ENCODE measurements at places on chromosomes 3 and 15.

GRCh38 chr15:92803852-92804609, 96.1 kb upstream of the CHD2 start:
- DNase-seq: peak; percentile 81

DNA sequence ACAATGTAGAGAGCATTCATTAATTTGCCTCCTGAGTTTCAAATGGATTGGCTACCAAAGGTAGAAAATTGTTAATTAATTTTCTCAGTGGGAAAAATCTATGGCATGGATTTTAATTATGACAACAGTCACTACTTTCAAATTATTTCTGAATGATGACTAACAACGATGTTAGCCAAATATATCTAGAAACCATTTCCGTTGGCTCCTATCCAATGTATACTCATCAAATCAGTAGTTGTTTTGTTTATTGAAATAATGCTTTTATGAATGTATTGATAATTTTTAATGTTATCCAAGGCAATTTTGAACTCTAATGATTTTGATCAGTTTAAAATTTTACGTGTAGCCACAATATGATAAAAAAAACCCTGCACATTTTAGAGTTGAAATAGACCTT, 333.4 kb downstream of the NAALADL2 start:
- no peak for DNase-seq

GRCh38 chr3:196987022-196987421, 18.4 kb upstream of the PIGZ start:
- no peak for DNase-seq

- DNase-seq: no peak
Measured at GRCh38 chr3:105458518-105459215, 92.0 kb downstream of the ALCAM start.

- no peak for DNase-seq
Measured at GRCh38 chr3:187946163-187946691, 201.0 kb upstream of the BCL6 start.

- no peak for DNase-seq
Measured at GRCh38 chr3:64905906-64906410, 218.2 kb upstream of the ADAMTS9 start.

DNA sequence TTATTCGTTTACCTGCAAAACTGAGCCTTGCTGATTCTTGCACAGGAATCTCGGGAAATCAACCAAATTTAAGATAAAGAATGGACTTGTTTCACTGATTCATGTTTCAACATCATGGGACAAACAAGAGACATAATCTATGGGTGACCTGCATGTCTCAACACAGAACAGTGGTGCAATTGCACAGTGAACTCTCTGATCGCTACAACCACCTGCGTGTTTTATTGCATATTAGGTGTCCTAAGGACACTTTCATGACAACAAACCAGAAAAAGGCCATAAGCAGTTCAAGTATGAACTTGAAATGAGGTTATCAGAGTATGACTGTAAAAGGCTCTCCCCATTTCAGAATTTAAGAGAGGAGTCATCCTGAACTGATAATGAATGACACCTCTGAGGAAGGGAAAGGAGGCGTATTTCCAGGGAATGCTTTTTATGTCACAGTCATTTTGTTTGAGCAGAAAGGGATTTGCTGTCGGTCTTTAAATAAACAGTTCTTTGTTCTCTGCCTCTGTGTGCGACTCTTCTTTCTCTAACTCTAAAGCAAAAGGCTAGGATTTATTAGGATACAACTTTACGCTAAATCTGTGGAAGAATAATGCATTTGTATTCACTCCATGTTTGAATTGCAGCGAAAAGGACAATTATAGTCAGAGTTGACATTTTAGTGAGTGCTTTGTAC, 167.2 kb downstream of the RBMS3 start:
- no peak for DNase-seq

DNA sequence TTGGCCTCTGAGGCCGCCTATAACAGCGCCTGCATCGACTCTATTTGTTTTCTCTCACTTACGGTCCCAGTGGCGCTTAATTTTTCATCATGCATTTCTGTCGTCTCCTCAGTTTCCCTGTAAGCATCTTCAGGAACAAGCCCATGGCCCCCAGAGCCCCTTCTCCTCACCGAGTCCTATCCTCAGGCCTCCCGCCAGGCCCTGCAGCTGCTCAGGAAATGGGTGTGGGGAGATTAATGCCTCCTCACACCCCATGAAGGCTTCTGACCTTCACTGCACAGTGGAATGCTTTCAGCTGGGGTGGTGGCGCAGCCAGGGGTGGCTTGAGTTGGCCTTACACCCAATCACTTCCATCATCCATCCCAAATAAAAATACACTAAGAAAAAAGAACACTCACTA, 260.4 kb downstream of the FAM43A start:
- no peak for DNase-seq

DNA sequence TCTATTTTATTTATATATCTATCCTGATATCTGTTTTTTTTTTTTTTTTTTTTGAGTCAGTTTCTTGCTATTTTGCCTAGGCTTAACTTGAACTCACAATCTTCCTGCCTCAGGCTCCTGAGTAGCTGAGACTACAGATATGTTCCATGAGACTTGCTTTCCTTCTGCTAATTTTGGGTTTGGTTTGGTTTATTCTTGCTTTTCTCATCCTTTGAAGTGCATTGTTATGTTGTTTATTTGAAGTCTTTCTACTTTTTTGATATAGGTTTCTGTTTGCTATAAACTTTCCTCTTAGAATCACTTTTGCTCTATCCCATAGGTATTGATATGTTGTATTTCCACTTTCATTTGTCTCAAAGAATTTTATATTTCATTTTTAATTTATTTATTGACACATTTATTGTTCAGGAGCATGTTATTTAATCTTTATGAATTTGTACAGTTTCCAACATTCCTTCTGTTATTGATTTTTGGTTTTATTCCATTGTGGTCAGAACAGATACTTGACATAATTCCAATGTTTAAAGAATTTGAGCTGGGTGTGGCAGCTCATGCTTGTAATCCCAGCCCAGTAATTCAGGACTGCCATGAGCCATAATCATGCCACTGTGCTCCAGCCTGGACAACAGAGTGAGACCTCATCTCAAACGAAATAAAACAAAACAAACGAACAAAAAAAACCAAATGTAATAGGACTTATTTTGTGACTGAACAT, 62.3 kb upstream of the PLSCR4 start:
- DNase-seq: no peak

DNA sequence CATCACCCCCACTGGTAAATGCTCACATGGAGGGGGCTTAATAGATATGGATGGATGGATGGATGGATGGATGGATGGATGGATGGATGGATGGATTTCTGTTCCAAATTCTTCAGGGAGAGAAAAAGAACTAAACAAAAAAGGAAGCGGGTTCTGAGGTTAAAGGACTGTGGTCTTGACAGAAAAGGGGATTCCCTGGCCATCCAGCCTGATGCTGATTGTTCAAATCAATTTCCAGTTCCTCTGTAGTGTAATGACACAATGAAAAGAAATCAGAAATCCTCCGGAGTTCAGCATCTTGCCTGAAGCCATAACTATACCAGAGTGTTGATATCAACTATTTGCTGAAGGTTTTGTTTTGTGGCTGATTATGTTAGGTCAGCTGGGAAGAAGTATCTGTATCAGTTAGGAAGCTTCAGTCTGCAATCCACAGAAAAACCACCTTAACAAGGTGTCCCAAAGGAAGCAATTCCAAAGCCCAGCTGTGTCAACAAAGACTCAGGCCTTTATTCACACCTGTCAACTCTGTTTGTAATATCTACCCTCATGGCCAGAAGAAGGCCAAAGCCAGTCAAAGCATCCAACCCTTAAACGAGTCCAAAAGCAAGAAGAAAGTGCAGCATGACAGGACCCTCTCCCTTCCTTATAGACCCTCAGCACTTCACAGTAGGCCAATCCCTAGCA, 24.5 kb upstream of the RASA2 start:
- DNase-seq: no peak

GRCh38 chr15:91422797-91423196, 322.7 kb downstream of the SV2B start:
- no peak for DNase-seq

DNA sequence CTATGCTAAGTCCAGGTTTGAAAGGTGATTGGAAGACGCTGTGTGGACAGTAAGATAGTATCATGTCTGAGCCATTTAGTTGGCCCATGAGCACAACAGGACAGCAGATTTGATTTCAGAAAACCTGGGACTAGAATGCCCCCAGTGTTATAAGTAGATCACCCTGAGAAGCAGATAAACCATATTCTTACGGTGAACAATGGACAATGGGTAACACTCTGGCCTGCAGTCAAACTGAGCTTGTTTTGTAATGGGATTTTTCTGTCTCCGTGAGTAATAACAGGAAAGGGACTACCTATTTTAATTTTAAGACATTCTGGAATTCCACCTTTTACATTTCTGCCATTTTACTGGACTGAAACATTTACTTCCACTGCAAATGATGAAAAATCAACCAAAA, 71.5 kb downstream of the LDHAL6B start:
- DNase-seq: no peak

- DNase-seq: no peak
Measured at GRCh38 chr15:60923925-60924324, 305.2 kb downstream of the RORA start.

- DNase-seq: no peak
Measured at GRCh38 chr3:38843898-38844297, 27.9 kb upstream of the SCN10A start.

- DNase-seq: no peak
Measured at GRCh38 chr15:82111918-82112317, 66.1 kb upstream of the MEX3B start.

DNA sequence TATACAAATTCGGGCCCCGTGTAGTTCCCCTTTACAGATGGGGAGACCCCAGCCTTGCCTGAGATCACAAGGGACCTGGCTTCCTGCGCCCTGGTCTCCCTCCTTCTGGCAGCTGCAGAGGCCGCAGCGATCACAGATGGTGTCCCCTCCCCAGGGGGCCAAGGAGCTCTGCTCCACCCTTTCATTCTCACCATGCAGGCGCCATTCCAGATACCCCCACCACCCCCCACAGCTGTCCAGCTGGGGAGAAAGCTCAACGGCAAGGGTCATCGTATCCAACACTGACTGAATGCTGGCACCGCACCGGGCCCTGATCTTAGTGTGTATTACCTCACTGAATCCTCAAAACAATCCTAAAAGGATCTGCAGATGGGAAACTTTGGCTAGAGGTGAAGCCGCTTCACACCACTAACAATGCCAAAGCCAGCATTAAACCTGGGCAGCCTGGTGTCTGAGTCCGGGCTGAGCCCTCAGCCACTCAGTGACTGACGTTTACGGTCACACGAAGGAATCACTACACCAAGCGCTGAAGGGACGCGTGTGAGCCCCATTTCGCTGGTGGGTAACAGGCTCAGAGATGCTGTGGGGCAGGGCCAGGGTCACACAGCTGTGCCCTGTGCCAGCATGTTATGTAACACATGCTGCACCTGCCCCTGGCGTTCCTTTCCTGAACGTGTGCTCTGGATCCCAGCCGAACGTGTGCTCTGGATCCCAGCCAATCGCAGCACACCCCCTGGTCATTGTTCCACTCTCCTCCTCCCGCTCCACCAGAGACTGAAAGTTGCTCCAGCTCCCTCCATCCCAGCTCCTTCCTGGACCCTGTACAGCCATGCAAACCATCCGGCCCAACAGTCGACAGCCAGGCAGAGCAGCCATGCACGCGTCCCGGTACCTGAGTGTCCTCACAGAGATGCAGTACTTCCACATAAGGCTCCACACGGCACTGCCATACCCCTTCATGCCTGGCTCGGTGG, 51.8 kb downstream of the IQSEC1 start:
- no peak for DNase-seq

- DNase-seq: peak; percentile 73
Measured at GRCh38 chr15:78241017-78241416, 6.7 kb upstream of the ACSBG1 start.

- DNase-seq: no peak
Measured at GRCh38 chr3:36792342-36792741, 28.0 kb upstream of the DCLK3 start.

- DNase-seq: no peak
Measured at GRCh38 chr3:14256046-14256445, 77.4 kb downstream of the LSM3 start.

- DNase-seq: no peak
Measured at GRCh38 chr3:24377218-24377993, 117.2 kb downstream of the THRB start.

DNA sequence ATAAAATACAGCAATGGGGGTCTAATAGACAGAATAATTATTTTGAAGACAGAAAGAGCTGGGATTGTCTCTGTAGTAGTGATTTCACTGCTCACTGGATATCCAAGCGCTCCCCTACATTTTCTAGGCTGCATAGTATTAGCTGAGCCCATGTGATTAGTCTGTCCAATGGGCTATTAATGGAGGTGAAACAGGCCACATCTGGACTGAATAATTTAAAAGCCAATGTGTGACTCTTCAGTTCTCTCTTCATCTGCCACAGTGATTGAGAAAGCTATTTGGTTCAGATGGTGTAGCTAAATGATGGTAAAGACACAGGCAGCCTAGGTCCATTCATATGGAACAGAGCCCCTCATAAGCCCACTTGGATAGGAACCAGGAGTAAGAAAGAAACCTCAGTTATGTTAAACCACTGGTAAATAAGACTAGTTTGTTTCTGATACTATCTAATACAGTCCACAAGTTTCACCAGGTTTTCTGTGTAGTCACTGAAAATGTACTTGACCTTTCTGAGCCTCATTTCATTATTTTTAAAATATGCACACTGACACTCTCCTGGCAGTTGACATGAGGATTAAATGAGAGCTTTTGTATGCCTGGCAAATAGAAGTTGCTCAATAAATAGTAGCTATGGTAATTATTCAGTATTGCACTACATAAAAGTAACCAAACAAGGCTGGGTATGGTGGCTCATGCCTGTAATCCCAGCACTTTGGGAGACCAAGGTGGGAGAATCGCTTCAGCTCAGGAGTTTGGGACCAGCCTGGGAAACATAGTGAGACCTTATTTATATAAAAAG, 17.0 kb upstream of the STT3B start:
- DNase-seq: no peak

DNA sequence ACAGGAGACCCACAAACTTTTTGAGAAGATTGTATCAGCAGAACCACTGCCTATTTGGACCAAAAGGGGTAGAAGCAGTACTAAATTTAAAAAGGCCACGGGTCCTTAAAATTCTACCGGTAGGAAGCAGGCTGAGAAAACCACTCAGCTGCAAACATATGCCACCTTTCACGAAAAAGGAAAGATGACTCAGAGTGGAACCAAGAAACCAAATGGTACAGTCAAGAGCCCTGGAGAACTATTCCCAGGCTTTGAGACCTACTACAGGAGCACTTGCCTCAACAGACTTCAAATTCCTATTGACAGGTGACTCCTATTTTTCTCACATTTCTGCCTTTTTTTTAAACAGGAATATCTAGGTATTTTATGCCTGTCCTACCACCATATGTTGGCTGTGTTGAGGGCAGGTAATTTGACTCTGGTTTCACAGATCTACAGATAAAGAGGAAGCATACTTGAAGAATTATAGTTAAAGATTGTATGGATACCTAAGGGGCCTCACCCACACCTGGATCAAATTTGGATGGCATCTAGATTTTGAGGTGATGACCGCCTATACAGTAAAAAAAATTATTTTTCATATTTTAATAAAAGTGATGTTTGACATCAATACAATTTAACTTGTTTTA, 10.1 kb downstream of the GOLIM4 start:
- DNase-seq: no peak

GRCh38 chr3:161549261-161549660, 52.7 kb downstream of the OTOL1 start:
- DNase-seq: no peak
